Right atrium auricular region (tissue), 2 donors: ENCODE measurements at places on chromosomes 11 and 22. TPM values are rescaled to one million over a fixed set of nuclear protein-coding genes. Genes with fewer than 3 reads are reported as not detected.
A peak's percentile ranks its signal among the peaks of the same experiment; 100 is the strongest.

DNA sequence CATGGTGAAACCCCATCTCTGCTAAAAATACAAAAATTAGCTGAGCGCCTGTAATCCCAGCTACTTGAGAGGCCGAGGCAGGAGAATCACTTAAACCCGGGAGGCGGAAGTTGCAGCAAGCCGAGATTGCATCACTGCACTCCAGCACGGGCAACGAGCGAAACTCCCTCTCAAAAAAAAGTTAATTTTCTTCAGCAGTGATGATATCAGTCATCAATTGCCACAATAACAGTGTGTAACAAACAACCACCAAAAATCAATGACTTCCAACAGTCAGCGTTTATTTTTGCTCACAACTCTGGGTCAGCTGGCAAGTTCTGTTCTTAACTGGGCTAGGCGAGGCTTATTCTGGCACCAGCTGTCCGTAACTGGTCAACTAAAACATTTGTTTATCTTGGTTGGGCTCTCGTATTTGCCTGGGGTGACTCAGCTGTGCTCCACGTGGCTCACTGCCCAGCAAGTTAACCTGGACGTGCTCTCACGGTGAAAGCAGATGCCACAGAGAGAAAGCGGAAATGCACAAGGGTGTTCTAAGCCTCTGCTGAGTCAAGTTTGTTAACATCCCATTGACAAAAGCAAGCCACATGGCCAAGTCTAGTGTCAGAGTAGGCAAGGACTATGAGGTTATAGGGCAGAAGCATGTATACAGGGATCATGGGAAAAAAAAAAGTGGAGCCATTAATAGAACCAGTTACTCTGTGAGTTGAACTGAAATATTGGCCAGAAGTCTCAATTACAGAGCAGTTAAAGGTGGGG, 52.1 kb downstream of the LHFPL7 start:
- H3K36me3 ChIP-seq, result peaks cover 8% of the 10 kb centered on the region
- H3K4me3 ChIP-seq, result peak overlapping the region; percentile 15
- peak; percentile 94 for DNase-seq
- peaks cover 20% of the 10 kb centered on the region for H3K4me1 ChIP-seq
- H3K27me3 ChIP-seq, result no peaks in the 10 kb centered on the region

DNA sequence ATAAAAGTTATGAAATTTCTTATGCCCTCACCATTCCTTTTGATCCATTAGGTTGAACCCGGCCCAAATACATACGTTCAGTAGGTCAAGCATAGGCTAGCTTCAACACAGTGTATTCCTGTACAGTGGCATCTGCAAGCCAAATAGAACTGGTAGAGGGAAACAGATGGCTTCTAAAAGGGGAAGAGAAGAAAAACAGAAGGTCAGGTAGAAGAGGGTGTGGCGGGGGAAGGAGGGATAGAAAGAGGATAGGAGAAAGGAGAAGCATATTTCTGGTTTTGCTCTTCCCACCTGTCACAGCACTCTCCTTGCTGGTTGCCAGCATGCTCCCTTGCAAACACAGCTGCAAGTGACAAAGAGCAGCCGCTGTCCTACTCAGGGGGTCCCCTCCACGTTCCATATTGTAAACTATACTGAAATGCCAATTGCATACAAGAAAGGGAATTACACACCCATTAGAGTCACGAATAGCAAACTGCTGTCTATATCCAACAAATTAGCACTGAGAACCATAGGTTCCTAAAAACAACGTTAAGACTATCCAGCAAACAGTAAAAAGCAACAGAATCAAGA, 71.8 kb downstream of the PHF21A start:
- H3K36me3 ChIP-seq, result no peaks in the 10 kb centered on the region
- H3K27me3 ChIP-seq, result no peaks in the 10 kb centered on the region
- no peak overlapping the region for H3K27ac ChIP-seq
- H3K4me3 ChIP-seq, result no peak overlapping the region
- H3K4me1 ChIP-seq, result no peaks in the 10 kb centered on the region

GRCh38 chr11:6594142-6594768, 9.2 kb downstream of the RRP8 start:
- H3K4me3 ChIP-seq, result no peak overlapping the region
- H3K36me3 ChIP-seq, result peaks cover 25% of the 10 kb centered on the region
- no peaks in the 10 kb centered on the region for H3K27me3 ChIP-seq
- peaks cover 42% of the 10 kb centered on the region for H3K4me1 ChIP-seq
- DNase-seq, result no peak

P2RY2 gene
- total RNA-seq, result 14.7 TPM

OR51B6 gene
- not detected for total RNA-seq

TECTA gene
- total RNA-seq, result 3.1 TPM

NECTIN1 gene
- total RNA-seq, result 4.0 TPM
